Hepatic stellate cell (primary cell): ENCODE measurements at places on chromosomes 12 and 14.

- DNase-seq = no peak
Observed at GRCh38 chr12:82996168-82996812, 309.6 kb downstream of the TMTC2 start.

GRCh38 chr12:2752676-2753371 lies 41.9 kb upstream of the FKBP4 start:
- DNase-seq = peak; percentile 63

DNA sequence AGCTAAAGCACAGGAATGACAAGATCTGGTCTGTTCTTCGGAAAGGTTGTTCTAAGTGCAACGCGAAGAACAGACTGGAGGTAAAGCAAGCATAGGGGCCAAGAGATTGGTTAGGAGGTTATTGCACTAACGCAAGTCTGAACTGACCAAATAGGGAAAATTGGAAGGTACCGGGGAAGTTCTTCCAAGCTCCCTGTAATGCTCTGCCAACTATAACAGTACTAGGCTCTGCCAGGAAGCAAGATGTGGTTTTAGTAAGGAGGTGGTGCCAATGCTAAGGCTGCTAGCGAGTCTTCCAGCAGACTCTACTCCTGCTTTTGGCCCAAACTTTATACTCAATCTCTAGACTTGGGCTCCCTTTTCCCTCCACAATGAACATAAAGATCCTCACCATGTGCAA lies 138.6 kb downstream of the PAWR start:
- DNase-seq = no peak

DNA sequence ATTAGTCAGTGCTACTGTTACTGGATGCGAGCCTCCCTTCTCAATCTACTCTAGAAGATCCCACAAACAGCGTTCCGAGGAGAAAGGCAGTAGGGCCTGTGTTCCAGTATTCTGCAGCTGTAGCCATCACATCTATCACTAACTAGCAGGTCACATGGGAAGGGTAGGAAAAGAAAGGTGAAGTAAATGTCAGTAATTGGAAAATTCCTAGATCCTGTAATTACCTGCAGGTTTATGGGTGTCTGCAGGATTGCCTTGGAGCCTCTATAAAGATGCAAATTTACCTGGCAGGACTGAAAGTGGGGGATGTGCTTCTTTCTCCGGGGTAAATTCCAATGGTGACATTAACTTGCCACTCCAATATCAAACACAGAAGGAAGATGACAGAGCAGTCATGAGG lies 77.8 kb downstream of the FERMT2 start:
- no peak for DNase-seq

GRCh38 chr12:89414322-89414721 lies 62.0 kb upstream of the DUSP6 start:
- DNase-seq = no peak

DNA sequence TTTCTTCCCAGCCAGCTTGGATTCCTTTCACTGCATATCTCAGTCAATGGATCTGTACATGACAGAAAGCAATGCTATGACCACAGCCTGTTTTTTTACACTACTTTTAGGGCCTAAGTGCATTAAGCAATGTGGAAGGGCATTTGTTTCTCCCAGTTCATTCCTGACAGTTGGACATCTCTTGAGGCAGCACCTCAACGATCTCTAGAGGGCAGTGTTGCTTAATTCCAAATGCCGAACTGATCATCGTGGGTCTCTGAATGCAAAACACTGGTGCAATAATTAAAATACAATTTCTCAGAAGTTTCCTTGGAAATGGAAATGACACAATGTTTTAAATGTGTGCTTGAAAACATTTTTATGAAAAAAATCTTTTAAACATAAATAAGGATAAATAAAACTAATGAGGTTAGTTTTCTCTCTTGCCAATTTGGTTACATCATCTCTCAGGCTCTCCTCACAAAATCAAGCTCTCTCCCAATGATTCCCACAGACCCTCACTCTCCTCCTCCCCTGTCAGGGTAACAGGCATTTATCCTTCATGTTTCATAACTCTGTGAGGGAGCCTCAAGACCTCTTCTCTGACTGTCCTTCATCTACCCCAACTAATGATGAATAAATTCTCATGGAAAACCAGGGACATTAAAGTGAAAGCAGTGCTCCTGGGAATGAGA lies 192.4 kb upstream of the SLC16A7 start:
- DNase-seq = peak; percentile 13

GRCh38 chr12:93827669-93828068 lies 150.5 kb downstream of the CRADD start:
- no peak for DNase-seq

DNA sequence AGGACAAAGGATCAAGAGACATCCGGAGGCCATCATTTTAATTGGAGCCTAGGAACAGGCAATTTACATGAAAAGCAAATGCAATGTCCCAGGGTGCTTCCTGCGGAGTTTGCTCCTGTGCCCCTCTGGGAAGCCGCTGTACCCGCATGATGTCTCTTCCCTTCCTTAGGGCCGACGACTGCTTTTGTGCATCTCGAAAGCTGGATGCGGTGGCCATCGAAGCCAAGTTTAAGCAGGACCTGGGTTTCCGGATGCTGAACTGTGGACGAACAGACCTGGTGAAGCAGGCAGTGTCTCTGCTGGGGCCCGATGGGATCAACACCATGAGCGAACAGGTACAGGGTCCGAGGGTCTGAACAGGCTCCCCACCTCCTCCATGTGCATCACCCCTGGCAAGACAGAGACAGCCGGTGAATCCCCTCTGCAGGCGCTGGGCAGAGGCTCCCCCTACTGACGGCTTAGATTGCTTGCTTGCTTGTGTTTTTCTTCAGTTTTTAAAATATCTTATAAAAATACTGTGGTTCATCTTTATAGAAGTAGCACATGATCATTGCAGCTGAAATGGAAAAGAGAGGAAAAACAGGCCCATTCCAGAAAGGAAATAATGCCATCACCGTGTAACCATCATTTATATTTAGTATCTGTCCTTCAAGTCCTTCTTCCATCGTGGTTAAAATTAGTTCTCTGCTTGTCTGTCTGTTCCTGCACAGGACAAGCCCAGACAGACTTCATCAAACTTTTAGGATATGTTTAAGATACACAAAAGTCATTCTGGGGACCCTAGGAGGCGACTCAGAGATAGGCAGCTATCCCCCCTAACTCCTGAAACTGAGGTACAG lies 75.4 kb upstream of the PWP1 start:
- peak; percentile 37 for DNase-seq

- DNase-seq = no peak
Observed at GRCh38 chr14:35229084-35229791, 62.9 kb upstream of the PSMA6 start.

GRCh38 chr12:64943686-64944085 lies 119.2 kb downstream of the TBC1D30 start:
- DNase-seq = no peak

- no peak for DNase-seq
Observed at GRCh38 chr12:132510746-132511477, 21.0 kb downstream of the FBRSL1 start.
